SIG-M5 (cell line): ENCODE measurements at places on chromosomes 11 and 22.

- no peak for DNase-seq
Observed at GRCh38 chr11:78099666-78100065, 20.0 kb upstream of the NDUFC2 start.

DNA sequence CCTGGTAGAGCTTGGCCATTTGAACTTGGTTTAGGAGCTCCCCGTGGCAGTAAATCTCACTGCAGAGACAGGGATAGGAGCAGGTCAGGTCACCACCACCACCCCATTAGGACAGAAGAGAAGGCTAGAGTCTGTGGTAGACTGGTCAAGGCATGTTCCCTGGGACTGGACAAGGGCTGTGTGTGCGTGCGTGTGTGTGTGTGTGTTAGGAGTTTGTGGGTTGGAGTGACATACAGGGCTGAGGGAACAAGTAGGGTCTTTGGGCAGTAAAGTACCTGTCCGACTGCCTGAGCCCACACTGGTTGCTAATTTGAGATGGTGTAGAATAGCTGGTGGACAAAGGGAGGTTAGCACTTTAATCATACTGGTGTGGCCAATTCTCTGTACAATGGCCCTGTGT lies 16.1 kb downstream of the TREH start:
- no peak for DNase-seq

GRCh38 chr11:5922749-5923426 lies 19.2 kb upstream of the OR56A3 start:
- no peak for DNase-seq

DNA sequence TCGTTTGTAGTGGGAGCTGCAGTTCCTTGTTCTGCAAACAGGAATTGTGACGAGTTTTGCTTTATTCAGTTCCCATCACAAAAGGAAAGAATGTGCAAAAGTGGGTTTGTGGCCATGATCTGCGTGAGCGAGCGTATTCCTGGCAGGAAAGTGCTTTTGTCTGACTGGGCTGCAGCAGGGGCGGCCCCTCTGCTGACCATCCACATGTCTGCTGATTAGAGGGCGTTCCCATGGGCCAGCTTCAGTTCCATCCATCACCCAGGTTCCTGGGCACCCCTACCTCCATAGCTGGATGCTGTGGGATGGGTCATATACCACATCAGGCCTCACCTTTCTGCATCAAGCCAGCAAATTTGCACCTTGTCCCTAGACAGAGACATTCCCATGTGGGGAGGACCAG lies 28.9 kb upstream of the GAL start:
- DNase-seq: no peak

DNA sequence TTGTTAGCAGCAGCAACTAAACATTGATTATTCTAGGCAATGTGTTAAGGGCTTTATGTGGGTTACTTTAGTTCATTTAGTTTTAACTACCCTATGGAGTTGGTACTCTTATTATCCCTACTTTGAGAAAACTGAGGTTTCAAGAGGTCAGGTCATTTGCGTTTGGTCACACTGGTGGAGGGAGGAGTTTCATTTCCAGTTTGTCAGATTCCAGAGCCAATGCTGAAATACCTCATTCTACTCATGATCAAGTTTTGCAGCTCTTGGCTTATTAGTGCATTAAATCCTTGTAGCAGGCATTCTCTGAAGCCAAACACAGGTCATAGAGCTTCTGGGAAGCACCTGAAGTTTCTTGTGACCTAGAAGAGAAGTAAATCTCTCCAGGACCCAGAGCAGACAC lies 24.1 kb upstream of the POGLUT3 start:
- DNase-seq: no peak

- DNase-seq: no peak
Observed at GRCh38 chr11:70074746-70075145, 3.4 kb upstream of the ANO1 start.

DNA sequence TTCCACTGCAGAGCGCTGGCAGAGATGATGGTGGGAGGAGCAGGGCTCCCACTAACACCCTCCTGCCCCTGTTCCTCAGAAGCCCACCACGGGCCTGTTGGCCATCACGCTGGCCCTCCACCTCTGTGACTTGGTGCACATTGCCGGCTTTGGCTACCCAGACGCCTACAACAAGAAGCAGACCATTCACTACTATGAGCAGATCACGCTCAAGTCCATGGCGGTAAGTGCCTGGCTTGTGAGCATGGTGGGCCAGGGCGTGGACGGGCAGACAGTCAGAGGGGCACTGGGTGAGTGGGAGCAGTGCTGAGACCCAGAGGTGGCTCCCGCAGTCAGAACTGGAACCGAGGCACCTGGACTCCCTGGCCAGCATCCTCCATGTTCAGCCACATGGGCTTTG lies 57.9 kb downstream of the ST3GAL4 start:
- no peak for DNase-seq

DNA sequence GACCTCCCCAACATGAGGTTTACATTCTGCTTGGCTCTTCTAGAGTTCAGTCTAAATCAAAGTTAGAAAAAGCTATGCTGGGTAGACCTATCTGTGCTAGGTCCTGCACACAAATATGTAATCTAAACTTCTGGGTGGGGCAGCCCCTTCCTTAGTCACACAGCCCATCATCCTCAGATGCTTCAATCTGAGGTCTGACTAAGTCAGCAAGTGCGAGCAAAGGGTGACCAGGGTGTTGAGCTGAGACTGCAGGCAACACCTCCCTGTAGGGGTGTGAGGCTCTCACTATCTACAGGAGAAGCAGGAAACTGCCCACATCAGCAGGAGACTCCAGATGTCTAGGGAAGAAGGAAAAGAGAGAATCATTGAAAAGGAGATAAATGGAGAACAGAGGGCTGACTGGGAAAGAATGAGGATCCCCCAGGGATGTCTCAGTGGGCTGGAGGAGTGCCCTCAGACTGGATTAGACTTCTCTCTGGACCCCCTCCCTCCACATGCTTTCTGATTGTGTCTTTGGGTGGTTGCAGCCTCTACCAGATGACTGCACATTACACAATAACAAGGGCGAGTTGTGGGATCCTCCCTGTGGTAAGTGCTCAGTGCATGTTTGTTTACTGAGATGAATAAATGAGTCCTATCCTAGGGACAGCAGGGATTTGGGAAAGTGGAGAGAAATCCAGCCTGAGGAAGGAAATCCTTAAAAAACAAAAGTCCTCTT lies 266.2 kb upstream of the PLET1 start:
- no peak for DNase-seq

GRCh38 chr22:22855617-22856308 lies 31.9 kb upstream of the IGLL5 start:
- DNase-seq: no peak

DNA sequence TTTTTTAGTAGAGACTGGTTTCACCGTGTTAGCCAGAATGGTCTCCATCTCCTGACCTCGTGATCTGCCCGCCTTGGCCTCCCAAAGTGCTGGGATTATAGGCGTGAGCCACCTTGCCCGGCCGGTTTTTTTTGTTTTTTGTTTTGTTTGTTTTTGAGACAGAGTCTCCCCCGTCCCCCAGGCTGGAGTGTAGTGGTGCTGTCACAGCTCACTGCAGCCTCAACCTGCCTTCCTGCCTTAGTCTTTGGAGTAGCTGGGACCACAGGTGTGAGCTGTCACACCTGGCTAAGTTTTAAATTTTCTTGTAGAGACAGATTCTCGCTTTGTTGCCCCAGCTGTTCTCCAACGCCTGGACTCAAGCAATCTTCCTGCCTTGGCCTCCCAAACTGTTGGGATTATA lies 3.2 kb downstream of the PPIL2 start:
- no peak for DNase-seq

GRCh38 chr11:118984825-118985224 lies 13.1 kb upstream of the CENATAC start:
- no peak for DNase-seq

GRCh38 chr11:116144387-116144958 lies 628.3 kb downstream of the BUD13 start:
- DNase-seq: no peak

DNA sequence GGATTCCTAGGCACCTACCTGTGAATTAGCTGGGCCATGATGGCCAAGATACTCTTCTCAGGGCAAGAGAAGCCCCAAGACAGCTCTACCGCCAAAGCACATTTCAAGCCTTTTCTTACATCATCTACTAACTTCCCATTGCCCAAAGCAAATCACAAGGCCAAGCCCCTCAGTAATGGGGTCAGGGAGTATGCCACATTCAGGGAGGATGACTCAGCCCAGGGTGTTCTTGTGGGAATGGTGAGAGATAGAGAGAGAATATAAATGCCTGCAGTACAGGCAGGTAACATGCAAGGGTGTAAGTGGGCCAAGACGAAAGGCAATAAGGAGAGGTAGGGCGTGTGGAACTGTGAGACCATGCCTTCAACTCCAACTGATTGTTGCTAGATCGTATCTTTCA lies 162.5 kb upstream of the ISX start:
- DNase-seq: no peak

- no peak for DNase-seq
Observed at GRCh38 chr11:110858547-110858921, 146.3 kb upstream of the ARHGAP20 start.
